Body of pancreas (tissue), 4 donors: ENCODE measurements at places on chromosomes 13 and 19. TPM values are rescaled to one million over a fixed set of nuclear protein-coding genes. Genes with fewer than 3 reads are reported as not detected.

Gene IZUMO2
- total RNA-seq, result not detected

Gene MVB12A
- total RNA-seq, result 33.3 TPM

Gene CEACAM19
- total RNA-seq, result 3.9 TPM

Gene SIGLEC5
- not detected for total RNA-seq

Gene TMEM259
- total RNA-seq, result 306 TPM

Gene FCGBP
- 19.4 TPM for total RNA-seq

Gene CCDC122
- total RNA-seq, result 6.2 TPM

Gene SHC2
- 137 TPM for total RNA-seq

Gene OR7A5
- total RNA-seq, result not detected

Gene LIM2
- not detected for total RNA-seq

Gene ZNF649
- total RNA-seq, result 4.0 TPM

Gene CRLF1
- total RNA-seq, result 23.3 TPM

Gene PLD3
- total RNA-seq, result 155 TPM

Gene KLK4
- total RNA-seq, result not detected

Gene TRPM4
- total RNA-seq, result 15.8 TPM

Gene ZNF773
- total RNA-seq, result 1.6 TPM

Gene SLC46A3
- total RNA-seq, result 6.6 TPM

Gene KLF2
- 13.2 TPM for total RNA-seq

Gene ZNF606
- total RNA-seq, result 21.4 TPM

Gene MAG
- not detected for total RNA-seq

Gene AMER2
- not detected for total RNA-seq

Gene LYPD5
- total RNA-seq, result not detected

Gene RNF113B
- total RNA-seq, result not detected

Gene NFIX
- total RNA-seq, result 16.9 TPM

Gene APOC4
- not detected for total RNA-seq

Gene ZNF766
- 4.9 TPM for total RNA-seq
